Amniotic epithelial cell (primary cell): ENCODE measurements at places on chromosomes 7 and 10.

DNA sequence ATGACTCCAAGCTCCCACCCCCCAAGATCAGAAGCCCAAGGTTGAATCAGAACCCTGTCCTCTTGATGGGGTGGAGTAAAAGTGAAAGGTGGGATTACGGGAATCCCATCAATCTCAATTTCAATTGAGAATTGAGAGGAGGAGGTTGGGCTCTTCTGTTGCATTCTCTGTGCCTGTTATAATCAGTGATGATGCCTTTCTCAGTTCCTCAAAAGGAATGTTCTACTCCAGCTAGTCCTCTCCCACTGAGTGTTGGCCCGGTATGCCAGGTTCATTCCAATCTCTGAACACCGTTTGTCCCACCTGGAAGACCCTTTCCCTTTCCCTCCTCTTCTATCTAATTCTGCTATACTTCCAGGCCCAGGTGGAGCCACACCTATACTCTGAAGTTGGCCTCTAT lies 17.2 kb upstream of the XPNPEP1 start:
- no peak for DNase-seq

DNA sequence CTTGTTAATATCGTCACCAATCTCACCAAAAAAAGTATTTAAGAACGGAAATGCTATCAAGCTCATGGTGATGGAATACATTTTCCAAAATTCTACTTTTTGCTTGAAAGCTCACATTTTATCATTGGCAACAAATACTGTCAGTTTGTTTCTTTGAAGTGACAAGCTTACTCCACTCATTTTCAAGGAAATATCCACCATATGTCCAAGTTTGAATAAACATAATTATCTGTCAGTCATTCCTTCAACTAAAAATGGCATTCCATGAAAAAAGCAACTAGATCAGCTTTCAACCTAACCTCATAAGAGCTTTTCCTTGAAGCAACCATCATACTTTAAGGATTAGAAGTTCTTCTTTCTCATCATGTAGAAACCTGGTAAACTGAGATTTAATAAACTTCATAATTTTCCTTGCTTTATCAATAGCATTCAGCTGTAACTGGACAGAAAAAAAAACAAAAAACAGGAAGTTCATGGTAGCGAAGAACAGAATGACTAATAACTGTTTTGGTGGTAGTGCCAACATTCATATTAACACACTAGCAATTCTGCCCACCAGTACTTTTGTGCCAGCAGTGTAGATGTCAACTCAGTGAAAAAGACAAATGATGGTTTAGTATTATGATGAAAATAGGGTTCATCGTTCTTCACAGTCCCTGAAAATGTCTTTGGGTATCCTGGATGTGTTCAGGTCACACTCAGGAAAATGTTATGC lies 764.9 kb downstream of the GRM8 start:
- DNase-seq = no peak

- no peak for DNase-seq
Measured at GRCh38 chr10:61285749-61286148, 167.4 kb downstream of the TMEM26 start.

- DNase-seq = no peak
Measured at GRCh38 chr10:65041307-65041706, 1520.1 kb downstream of the REEP3 start.

DNA sequence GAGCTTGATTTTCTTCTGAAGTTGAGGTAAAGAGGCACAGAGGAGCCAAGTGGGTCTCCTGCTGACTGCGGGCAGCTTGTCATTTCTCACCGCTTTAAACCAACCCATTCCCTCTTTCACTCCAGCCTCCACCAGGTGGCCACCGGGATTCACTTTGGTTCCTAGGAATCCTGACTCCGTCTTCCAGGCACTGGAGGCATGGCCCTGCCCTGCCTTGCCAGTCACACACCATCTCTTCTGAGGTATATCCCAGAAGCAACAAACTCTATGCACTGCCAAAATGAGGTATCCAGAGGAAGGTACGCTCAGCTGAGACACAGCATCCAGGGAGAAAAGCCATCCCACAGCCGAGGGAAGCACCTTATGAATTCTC lies 280.8 kb downstream of the TNS3 start:
- DNase-seq = no peak
